ENCODE measurements at places on chromosomes 13 and 19. TPM values are rescaled to one million over a fixed set of nuclear protein-coding genes. Genes with fewer than 3 reads are reported as not detected.

Gene TSKS
- not detected for total RNA-seq

GRCh38 chr13:26310470-26310869 is 56.5 kb downstream of the CDK8 start:
- no peak for DNase-seq

Gene LYPD4
- total RNA-seq, result not detected

Gene OXGR1
- not detected for total RNA-seq

- peak; percentile 44 for DNase-seq
These were observed 16.7 kb downstream of the YIPF2 start for GRCh38 chr19:10911579-10912363.

Gene C5AR1
- 0.29 TPM for total RNA-seq

DNA sequence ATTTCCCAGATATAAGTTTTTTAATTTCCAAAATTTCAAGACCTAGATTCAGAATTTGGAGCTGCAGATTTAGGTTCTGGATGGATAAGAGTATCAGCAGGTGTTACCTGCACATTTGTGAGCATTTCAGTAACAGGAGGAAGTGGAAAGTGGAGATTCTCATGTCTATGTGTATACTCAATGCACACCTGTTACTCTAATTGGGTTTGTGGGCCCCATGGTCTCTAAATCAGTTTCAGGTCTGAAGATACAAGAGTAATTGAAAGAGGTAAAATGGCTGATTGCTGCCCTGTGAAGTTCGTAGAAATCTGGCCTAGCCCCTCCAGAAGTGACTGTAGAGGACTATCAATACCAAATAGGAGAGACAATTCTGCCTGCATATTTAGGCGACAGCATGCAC is 13.9 kb downstream of the ZNF675 start:
- DNase-seq, result no peak

DNA sequence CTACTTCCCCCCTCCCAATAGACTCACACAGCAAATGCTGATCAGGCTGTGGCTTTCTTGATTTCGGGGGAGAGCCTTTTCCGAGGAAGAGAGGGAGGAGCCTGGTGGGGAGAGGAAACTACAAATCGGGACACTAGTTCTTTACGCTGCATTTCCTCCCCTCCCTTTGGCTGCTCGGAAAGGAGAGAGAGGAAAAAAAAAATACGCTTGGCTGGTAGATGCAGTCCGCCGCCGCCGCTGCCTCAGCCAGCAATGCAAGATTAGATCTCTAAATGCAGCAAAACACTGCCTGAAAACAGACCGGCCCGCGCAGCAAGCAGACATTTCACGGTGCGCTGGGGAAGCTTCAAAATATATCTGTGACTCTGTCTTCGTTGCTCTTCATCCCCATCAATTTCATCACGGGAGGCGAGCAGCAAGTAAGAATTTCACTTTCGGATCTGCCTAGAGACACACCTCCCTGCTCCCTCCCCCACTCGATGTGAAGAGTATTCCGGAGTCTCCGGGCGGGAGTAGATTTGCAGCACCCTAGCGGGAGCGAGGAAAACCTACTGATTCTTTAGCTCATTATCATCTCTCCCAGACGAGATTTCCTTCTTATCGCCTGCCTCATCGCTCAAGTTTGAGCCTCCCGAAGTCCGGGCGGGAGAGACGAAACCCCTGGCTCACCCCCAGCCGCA is at the start of gene PCDH17:
PCDH17 (plus strand) TSS at position 149 of the 680 bp plus-strand sequence. CDS start 803 bp downstream, outside the sequence.
- peak; percentile 80 for DNase-seq

Gene CYP2A6
- not detected for total RNA-seq

Gene ZNF493
- 22.1 TPM for total RNA-seq

Gene OR7D2
- not detected for total RNA-seq

Gene SSC5D
- 77.4 TPM for total RNA-seq

Gene EBI3
- not detected for total RNA-seq

GRCh38 chr13:22883956-22884355 is 296.8 kb upstream of the SGCG start:
- no peak for DNase-seq

Gene GARIN5A
- 0.29 TPM for total RNA-seq

DNA sequence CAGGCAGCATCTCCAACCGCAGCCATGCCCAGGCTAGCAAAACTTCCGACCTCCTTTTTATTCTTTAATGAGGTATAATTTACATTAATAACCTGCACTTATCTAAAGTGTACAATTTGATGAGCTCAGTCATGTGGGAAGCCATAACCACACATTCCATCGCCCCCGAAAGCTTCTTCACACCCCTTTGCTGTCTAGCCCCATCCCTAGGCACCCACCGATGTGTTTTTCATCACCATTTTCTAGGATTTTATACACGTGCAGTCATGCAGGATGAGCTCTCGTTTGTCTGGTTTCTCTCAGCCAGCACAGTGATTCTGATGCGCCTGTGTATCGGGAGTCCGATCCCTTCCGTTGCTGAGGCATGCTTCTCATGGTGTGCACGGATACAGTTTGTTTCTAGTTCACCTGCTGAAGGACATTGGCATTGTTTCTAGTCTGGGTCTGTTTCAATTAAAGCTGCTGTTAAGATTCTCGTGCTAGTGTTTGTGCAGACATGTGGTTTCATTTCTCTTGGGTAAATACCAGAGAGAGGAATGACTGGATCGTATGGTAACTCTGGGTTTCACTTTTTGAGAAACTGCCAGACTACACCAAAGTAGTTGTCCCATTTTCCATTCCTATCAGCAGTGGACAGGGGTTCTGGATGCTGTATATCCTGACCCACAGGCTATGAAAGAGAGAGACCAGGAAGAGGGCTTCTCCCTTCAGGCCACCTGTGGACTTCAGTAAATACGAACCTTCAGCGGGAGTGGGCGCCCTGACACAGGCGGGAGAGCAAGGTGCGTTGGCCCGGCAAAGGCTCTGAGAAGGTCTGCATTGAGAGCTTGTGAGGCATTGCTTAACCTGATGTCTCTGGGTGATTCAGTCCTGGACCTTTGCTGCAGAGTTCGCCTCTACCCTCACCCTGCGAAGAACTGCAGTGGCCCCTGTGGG is 4.9 kb downstream of the AP1M1 start:
- DNase-seq, result peak; percentile 93

DNA sequence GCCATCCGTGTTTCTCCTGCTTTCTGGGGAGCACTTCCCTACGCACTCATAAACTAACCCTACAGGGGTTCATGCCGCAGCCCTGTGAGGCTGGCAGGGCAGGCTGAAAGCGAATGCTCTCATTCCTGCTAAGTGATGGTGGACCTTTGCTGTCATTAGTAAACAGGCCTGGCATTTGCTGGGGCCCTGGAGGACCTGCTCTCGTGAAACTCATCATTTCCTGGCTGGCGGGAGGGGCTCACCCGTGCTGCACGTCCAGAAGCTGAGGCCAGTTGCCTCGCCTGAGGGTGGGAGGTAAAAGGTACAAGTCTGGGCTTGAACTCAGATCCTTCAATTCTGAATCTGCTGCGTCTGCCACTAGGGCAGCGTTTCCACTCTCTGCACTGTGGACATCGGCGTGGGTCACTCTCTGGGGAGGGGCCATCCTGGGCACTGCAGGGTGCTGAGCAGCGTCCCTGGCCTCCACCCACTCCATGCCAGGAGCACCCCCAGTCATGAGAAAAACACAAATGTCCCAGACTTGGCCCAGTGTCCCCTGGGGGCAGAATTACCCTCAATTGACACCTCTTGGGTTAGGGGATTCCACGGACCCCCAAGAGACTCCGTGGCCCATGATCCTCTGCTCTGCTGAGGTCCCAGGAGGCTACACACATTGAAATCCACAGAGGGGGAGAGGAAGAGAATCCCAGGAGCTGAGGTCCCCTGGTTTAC is 7.0 kb downstream of the MOB3A start:
- peak; percentile 82 for DNase-seq

GRCh38 chr13:63107179-63107943 is 1691.7 kb upstream of the PCDH20 start:
- no peak for DNase-seq

DNA sequence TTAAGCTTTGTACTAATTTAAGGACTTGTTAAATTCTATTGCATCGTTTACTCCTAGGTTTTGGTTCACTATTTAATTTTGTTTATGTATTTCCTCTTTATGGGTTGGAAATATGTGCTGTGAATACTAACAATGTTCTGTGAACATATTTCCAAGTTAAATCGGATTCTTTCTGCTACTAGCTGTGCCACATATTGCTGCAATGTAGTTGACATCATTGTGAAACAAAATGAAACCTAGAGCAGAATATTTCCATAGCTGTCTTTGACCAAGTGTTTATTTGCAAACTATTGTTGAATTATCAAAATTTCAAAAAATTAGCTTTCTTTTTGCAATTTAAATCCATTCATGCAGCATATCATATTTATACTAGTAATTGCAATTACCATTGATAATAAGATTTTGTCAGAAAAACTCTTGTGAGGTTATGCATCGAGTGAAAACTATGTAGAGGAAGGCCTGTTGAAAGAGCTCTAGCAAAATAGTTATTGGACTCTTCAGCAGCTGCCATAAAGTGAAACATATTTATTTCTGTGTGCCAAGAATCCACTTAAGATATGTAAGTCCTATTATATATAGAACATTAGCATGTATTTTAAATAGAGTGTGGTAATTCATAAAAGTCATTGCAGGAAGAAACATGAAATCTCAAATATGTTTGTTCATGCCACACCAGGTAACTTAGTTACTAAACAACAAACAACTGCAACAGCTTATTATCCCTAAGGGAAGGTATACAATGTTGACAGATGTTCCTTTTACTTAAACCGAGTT is 575.1 kb downstream of the SLITRK6 start:
- DNase-seq, result no peak

DNA sequence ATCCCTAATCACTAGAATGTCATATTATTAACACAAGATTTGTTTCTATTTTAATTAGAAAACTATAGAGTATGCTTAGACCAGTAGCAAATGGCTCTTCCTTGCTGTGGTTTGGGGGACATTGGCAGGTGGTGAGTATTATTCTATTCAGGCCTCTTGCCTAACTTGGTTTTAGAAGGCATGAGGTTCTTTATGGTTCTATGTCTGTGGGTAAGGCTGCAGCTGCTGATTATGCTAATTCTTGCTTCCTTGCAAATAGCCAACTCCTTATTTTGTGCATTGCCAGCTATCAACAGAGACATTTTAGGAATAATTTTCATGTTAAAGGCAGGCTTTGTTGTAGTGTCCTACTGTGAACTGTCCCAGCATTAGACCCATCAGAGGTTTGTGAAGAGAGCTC is 1344.9 kb downstream of the UQCRFS1 start:
- DNase-seq, result no peak

DNA sequence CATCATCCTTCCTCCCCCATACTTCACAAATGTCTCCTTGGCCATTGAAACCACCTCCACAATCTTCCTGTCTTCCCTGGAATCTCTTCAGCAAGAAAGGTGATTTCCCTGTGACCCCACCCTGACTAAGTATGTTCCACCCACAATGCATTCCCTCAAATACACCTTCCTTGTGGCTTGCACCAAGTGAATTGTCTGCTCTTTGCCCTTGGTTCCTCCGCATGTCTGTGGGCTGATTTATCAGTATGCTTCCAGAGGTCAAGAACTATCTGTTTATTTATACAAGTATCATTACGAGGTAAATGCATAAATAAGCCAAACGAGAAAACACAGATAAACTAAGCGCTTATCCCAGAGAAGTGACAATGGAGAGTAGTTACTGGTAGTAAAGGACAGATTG is 45.4 kb upstream of the POMP start:
- no peak for DNase-seq

Gene ZNF444
- 16.6 TPM for total RNA-seq

- no peak for DNase-seq
These were observed 285.1 kb downstream of the SPRY2 start for GRCh38 chr13:80055847-80056246.

GRCh38 chr13:41931337-41931736 is 29.6 kb downstream of the VWA8 start:
- DNase-seq, result peak; percentile 52

- peak; percentile 62 for DNase-seq
These were observed 14.0 kb downstream of the LRRC4B start for GRCh38 chr19:50554212-50554611.

Gene PDE4C
- not detected for total RNA-seq

Gene PPM1N
- 0.36 TPM for total RNA-seq

- no peak for DNase-seq
These were observed 173.5 kb downstream of the SLC7A1 start for GRCh38 chr13:29422015-29422414.

Measured in osteoblast (primary cell).